HepG2 (cell line): ENCODE measurements at places on chromosomes 7 and 10. TPM values are rescaled to one million over a fixed set of nuclear protein-coding genes. Genes with fewer than 3 reads are reported as not detected.
A peak's percentile ranks its signal among the peaks of the same experiment; 100 is the strongest.

PNLIP gene
- total RNA-seq, result not detected in 2 replicates

CPA1 gene
- 0.20 TPM in 1 of 2 replicates, not detected in the other for total RNA-seq

SAP25 gene
- 0.15 TPM in 1 of 2 replicates, not detected in the other for total RNA-seq

ITPRID1 gene
- total RNA-seq, result not detected in 2 replicates

ANKRD30A gene
- not detected in 2 replicates for total RNA-seq

EPDR1 gene
- 27.3 and 38.3 TPM in 2 replicates for total RNA-seq

DNA sequence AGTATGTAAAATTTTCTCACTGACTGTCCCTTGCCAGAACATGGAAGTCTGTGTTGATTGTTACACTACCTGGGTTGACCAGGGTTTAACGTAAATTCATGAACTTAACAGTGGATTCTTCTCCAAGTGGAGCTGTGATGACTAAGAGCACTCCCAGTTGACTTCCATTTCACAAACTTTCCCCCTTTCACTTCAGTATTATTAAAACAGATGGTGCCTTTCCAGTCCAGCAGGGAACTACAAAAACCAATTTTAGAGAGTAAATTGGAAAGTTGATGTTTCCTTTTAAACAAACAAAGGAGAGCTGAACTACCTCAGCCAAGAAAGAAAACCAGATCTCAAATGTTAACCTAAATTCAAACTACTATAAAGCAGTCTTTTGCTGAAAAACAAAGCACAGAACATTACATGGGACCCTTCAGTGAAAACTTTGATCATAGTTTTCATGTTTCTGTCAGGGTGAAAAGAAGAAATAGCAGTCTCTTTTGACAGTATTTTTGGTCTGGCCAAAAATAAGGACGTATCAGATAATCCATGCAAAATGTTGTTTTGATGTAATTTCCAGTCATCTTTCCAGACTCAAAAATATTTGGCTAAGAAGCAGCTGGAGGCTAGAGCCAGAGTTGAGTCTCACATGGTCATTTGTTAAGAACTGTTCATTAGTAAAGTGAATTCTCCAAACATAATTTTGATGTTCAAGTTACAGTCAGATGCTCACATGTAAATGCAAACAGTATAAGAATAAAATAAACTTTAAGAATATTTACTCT lies 479.9 kb upstream of the AKR1E2 start:
- no peak for DNase-seq

DNA sequence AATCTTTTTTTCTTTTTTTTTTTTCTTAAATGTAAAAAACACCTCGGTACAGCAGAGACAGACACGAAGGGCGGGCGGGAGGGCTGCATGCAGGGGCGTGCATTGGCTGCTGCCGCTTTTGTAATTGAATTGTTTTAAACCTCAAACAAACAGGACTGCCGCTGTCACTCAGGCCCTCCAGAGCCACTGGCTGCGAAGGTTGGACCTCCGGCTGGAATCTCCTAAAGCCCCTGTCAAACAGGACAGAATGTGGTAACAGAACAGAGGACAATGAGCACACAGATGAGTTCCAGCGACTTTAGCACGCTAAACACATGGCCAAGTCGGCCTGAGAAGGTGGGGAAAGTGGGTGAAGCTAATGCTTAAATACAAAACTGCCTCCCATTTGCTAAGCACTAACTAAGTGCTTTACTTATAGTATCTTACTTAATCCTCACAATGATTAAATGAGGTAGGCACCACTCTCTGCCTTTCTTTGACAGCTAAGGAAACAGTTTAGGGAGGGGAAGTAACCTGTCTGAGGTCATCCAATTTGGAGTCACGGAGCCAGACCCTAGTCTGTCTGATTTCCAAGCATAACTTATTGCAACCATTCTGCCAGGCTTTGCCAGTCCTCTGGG lies 3.0 kb upstream of the NDST2 start:
- no peak for DNase-seq

- no peak for DNase-seq
Measured at GRCh38 chr10:28400681-28401080, 97.8 kb upstream of the MPP7 start.

DNA sequence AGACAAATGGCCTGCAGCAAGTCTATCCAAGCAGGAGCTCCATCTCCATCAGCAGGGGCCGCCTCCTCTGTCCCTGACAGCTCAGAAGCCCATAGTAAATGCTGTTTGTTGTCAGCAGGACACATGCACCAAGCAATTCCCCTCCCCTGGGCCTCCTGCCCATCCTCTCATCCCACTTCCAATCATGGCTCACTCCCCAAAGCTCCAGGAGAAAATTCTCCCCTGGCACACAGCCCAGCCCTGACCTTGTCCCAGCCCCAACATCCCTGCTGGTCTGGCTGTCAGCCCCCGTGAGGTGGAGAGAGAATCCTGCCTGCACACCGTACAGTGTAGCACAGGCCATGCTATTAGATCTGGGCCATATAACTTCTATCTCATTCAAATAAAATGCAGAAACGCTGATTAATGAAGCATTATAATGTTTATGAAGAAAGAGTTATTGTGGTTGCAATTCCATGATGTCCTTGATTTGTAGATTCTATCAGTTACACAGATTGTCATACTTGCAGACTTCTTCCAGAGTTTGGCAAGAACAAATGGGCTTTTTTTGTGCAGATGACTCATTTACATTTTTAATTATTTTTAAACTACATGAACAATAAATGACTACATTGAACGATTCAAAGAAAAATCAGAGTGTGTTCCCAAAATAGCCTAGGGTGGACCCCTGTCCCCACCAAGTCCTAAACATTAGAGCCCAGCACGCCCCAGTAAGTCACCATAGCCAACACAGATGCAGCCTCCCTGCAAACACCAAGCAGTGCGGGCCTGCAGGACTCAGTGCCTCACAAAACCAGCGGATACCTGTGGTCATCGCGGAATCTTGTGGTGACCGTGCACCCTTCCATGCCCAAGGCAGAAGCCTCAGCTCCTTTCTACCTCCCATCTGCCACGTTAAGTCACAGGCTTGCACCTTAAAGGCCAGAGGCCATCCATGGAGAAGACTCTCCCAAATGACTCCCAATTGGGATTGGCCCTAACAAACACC lies 70.1 kb downstream of the COBL start:
- no peak for DNase-seq

- DNase-seq, result no peak
Measured at GRCh38 chr7:73717025-73717807, 2.3 kb downstream of the STX1A start.

DNA sequence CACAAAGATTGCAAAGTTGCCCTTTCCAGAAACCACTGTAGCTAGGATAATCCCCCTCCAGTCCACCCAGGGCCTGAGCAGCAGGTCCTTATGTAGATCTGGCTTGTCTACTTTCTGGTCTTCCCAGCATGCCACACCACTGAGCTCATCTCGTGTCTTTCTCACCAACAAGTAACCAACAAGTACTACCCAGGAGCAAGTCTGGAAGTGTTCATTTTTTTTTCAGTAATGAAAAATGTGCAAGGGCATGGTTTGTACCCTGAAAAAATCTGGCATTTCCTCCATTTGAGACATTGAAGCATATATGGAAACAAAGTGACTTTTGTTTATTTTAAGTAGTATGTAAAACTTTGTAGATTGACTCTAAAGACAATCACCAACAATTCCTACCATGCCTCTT lies 120.8 kb downstream of the INHBA start:
- DNase-seq, result no peak

- no peak for DNase-seq
Measured at GRCh38 chr10:76398043-76398710, 966.8 kb downstream of the LRMDA start.

GRCh38 chr7:65265933-65266519 lies 107.6 kb upstream of the ZNF92 start:
- no peak for DNase-seq

GRCh38 chr10:100510533-100511308 lies 8.9 kb downstream of the SEC31B start:
- no peak for DNase-seq

- no peak for DNase-seq
Measured at GRCh38 chr7:34136698-34137097, 231.4 kb downstream of the BMPER start.

- no peak for DNase-seq
Measured at GRCh38 chr7:49855281-49855980, 82.0 kb downstream of the VWC2 start.

GRCh38 chr7:155794196-155794595 lies 18.1 kb downstream of the SHH start:
- no peak for DNase-seq

GRCh38 chr10:30581779-30582380 lies 47.7 kb downstream of the LYZL2 start:
- DNase-seq, result peak; percentile 51

- no peak for DNase-seq
Measured at GRCh38 chr7:87934699-87935383, 790 bp downstream of the ADAM22 start.
